ENCODE measurements at places on chromosomes 5 and 9. TPM values are rescaled to one million over a fixed set of nuclear protein-coding genes. Genes with fewer than 3 reads are reported as not detected.
A peak's percentile ranks its signal among the peaks of the same experiment; 100 is the strongest.

The IL5 gene
- polyA plus RNA-seq = 0.53 TPM

The LHX2 gene
- polyA plus RNA-seq = 0.28 TPM

- DNase-seq = peak; percentile 46
Observed at GRCh38 chr5:91499943-91500531, 116.9 kb upstream of the ARRDC3 start.

The CDH12 gene
- 7.5 TPM for polyA plus RNA-seq

The COL15A1 gene
- 21.6 TPM for polyA plus RNA-seq

The HTR4 gene
- polyA plus RNA-seq = not detected

The SMAD5 gene
- 82.2 TPM for polyA plus RNA-seq

The MVB12B gene
- polyA plus RNA-seq = 15.0 TPM

DNA sequence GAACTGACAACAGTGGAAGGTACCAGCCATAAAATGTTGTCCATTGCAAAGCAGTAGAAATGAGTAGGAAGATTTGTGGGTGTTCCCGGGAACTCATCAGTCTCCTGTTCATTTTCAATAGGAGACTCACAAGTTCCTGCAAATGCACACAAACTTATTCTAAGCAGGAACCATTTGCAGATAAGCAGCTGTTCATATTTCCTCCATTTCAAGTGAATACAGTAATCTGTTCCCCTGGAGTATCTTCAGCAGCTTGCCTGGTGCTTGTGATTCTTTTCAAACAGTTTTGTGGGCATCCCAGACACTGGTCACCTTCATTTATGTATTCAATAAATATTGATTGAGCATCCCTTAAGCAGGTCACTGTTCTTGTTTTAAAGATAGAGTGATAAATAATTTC lies 1315.5 kb upstream of the C9orf72 start:
- no peak for DNase-seq

GRCh38 chr9:122168356-122168755 lies 8.6 kb downstream of the MORN5 start:
- DNase-seq = no peak

The ADRB2 gene
- polyA plus RNA-seq = 0.27 TPM

The ACSL6 gene
- polyA plus RNA-seq = 1.4 TPM

DNA sequence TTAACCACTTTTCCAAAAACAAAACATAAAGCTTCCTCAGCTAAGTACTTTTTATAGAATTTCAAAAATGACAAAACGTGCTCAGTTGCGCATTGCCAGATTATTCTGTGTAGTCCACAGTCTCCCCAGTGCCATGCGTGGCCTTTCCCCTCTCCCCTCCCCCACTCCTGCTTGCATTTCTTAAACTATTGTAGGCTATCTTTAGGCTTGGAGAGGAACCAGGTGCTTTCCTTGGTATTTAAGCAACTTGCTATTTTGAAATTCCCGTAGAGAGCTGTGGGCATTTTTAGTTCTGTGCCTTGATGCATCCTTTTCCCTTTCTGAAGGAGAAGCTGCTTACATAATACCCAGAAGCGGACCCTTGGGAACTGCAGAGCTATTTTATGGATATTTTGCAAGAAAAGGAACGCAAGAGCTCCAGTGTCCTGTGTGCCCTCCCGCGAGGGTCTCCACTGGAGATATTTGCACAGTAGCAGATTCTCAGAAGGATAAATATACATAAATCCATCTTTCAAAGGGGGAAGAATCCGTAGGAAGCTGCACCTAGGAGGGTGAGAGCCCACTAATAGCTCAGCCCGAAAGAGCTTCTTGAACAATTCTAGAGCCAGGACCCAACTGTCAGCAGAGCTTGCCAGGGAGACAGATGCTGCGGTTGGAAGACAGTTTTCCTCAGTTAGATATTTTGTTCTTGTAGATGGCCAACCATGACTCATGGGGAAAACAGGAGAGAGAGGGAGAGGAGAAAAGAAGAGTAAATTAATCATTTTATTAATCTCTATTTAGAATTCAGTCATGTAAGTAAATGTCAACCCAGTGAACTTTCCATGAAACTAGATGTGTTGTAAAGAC lies 1298.3 kb upstream of the WWC1 start:
- DNase-seq = no peak

The CDH9 gene
- polyA plus RNA-seq = 21.8 TPM

GRCh38 chr5:173055722-173055982 lies 500 bp upstream of the CREBRF start:
- DNase-seq = no peak

DNA sequence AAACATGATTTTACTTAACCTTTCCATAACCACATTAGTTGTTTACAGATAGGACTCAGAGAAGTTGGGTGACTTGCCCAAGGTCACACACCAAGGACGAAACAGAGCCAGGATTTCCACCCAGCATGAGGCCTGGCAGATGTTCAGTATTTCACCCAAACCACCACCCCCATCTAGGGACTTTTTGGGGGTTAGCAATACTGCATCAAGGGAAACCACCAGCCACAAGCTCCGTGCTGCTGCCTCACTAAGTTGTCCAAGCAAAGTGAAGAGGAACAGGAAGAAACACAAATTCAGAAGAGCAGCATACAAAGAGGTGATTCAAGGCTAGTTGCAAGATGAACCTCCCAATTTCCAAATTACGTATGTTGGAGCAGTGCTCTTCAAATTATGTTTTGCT lies 219.6 kb upstream of the RORB start:
- no peak for DNase-seq

DNA sequence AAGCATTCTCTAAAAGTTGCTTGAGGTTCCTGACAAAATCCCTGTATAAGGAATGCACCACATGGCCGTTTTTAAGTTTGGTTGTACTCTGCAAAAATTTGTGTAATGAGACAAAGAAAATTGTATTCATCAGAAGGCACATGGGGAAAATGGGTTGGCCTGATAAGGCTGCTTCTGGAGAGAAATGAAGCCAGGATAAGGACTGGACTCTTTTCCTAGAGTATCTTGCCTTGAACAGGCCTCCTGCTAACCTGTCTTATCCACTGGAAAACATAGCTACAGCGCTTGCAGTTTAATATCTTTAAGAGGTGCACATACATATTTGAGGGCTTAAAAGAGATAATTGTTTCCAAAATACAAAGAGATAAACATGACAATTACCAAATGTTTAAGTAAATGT lies 41.4 kb upstream of the IFNK start:
- no peak for DNase-seq

DNA sequence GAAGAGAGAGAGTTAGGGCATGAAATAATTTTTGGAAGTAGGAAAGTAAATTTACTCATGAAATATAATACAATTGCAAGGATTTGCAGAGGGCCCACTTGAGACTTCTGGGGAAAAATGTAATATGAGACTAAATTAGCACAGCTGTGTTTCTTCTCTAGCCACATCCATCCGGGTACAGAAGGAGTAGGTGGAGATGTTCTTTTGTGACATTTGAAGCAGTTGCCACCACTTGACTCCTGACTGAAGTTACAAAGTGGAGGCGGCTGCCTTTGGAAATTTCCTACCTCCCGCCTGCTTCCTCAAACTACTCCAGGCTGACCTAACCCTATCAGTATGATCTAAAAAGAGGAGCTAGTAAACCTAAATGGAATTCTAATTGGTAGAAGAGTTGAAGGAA lies 58.1 kb upstream of the SHISAL2B start:
- DNase-seq = peak; percentile 22

DNA sequence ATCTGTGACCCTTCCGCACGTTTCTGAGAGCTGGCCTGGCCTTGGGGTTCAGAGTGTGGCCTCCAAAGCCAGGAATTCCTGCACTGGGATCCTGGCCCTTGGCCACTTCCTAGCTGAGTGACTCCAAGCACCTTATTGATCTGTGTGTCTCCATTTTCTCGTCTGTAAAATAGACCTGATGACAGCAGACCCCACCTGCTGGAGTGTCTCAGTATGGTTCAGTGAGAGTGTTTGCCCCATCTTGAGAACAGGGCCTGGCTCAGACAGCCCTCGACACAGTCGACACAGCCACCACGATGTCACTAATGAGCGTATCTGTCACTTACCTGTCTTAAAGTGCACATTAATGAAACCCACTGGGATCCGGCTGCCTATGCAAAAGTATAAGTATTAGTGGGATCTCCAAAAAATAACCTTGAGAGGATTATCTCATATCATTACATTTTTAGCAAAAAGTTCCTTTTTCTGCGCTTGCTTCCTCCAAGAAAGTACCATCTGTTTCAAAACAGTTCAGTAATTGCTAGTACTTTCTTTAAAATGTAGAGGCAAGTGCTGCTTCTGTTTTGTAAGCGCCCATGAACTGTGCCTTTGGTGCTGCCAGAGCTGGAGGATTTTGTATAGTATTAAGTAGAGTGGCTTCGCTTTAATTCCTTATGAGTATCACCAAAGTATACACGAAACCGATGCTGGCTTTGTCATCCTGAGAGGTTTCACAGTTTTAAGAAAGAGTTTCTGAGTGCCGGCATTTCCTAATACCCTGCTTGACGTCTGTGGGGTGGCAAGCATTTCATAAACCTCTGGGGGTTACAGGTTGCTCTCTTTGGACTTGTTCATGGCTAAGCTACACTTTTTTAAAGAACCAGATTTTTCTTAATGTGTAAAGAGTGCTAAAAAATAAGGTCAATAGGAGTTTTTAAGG lies 31.7 kb downstream of the UBE2QL1 start:
- no peak for DNase-seq

The DND1 gene
- 0.35 TPM for polyA plus RNA-seq

The SOWAHA gene
- 4.0 TPM for polyA plus RNA-seq

DNA sequence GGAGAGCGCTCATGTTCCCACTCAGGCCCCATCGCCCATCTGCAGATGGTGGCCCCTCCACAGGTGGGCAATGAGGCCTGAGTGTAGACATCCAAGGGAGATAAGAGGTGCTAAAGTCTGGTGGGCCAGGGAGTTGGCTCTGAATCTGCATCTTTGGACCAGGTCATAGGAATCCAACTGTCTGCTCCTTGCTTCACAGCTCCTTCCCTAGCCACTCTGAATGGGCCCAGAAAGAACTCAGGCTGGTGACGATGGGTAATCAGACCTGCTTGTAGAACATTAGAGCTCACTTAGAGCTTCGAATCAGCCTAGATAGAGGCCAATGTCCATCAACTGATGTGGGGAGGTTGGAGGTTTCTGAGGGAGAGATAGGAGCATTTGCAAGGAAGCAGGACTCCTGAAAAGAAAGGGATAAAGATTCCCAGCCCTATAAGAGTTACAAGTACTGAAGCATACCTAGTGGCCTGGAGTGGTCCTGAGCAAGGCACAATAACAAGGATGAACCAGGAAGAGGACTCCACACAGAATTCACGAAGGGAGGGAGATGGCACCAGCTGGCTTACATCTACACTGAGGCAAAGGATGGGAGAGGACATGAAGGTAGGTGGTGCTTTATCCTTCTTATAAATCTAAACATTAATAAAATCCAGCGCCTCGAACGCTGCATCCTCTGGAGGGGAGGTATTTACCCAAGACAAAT lies 132.8 kb upstream of the ALDH1B1 start:
- DNase-seq = no peak

- DNase-seq = no peak
Observed at GRCh38 chr9:77901018-77901417, 130.6 kb downstream of the GNAQ start.

DNA sequence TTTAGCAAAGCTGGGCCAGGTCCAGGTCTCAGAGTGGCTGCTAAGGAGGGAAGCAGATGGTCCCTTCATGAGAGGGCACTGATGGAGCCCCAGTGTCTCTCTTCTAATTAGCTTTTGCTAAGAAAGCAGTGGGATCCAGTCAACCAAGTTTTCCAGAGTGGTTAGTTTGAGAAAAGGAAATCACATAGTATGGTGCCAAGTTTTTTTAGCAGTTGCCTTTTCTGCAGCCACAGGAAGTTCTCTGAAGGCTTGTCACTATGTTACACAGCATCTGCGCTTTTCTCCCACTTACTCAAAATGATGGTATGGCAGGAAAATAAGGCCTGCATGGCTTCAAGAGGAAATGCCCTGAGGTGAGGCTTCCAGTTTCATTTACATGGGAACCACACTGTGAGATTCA lies 331.5 kb upstream of the ZNF462 start:
- DNase-seq = no peak

The MCTP1 gene
- 7.7 TPM for polyA plus RNA-seq

The DIRAS2 gene
- 5.2 TPM for polyA plus RNA-seq

The APC gene
- polyA plus RNA-seq = 35.3 TPM

DNA sequence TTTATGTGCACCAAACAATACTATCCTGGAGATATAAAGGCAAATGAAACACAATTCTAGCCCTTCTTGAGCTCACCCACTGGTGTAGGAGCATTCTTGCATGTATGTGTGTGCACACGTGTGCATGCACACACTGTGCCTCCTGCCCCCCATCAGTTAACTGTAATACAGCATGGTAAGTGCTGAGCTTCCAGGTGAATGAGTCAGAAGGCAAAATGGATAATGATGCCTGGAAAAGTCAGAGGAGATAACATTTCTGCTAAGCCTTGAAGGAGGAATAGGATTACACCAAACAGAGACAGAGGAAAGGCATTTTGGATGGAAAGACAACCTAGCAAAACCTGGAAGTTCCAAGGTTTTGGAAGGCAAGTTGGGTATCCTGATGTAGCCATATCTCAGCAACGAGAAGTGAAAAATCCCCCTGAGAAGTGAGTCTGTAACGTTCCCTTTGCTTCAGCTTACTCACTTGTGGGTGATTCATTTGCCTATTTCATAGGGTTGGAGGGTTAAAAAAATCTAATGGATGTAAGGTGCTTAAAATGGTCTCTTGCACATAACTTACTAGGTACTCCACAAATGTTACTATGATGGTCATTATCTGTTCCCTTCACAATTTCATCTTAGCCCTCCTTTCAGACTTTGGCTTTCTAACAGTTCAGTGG lies 101.4 kb upstream of the STC2 start:
- DNase-seq = no peak

The GRM6 gene
- polyA plus RNA-seq = 1.9 TPM

GRCh38 chr5:37757980-37758582 lies 81.8 kb downstream of the GDNF start:
- DNase-seq = no peak

- no peak for DNase-seq
Observed at GRCh38 chr9:8647824-8648223, 848.2 kb upstream of the DMAC1 start.

DNA sequence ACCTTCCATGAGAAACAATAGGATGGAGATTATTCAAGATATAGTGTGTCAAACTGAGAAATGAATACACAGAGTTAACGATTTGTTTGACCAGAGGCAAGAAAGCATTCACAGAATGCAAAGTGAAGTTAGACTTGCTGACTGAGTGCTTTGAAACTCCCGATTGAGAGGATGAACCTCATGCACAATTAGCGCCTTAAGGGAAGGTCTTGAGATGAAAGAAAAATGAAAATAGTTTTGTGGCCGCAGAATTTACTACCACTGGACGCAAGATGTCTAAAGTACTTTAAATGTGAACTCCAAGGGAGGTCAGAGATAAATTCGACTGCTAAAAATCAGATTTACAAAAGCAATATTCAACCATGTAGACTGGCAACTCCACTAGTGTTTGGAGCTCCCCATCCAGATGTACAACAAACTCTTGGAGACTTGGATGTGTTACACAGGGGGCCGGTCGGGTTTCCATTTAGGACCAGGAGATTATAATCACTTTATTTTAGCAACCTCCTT lies 707 bp upstream of the RIMOC1 start:
- peak; percentile 5 for DNase-seq

GRCh38 chr5:144378681-144379080 lies 208.0 kb downstream of the KCTD16 start:
- DNase-seq = no peak

Data from left kidney (tissue), 8 donors.